DMS79 (cell line): ENCODE measurements at places on chromosomes 2 and 18.

DNA sequence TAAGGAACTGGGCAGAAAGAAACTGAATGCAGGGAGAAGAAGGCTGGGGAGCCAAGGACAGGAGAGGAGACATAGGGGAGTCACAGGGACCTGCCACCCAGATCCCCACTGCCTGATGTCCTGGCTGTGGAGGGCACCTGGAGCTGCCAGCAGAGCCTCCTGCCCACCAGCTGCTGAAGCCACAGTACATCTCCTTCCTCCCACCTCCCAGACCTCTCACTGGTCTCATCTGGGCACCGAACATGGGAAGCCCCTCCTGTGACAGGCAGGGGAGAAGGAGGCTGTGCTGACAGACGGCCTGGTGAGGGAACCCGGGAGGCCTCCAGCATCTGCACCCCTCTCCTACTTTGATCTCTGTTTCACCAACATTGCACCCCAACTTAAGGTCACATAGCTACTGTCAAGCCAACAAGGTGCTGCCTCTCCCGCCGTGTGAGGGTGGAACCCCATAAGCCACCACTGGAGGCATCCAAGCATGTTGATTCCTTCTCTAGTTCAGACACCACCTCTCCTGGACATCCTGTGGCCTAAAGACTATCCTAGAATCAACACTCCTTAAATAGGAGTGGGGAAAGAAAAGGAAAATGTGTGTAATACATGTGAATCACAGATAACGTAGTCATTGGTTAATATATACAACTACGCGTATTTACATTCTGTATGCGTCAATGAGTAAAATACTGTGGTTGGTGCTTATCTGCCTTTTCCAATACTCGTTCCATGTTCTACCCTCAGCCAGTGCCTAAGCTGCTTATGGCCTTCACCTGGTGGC lies 3.5 kb upstream of the RNPEPL1 start:
- no peak for DNase-seq

GRCh38 chr2:94984964-94985575 lies 40.4 kb upstream of the MAL start:
- no peak for DNase-seq

DNA sequence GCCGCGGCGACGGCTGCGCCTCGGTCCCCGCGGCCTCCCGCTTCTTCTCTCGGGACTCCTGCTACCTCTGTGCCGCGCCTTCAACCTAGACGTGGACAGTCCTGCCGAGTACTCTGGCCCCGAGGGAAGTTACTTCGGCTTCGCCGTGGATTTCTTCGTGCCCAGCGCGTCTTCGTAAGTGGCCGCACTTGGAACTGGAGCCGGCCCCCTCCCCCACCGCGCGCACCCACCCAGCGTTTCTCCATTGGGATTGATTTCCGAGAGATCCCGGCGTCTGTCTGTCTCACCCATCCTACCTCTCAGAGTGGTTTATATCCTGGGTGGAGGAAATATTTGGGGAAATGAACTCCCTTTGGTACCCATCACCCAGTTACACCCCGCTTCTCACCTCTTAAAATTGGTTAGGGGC lies 498 bp downstream of the ITGAV start:
- DNase-seq = no peak

- no peak for DNase-seq
Measured at GRCh38 chr2:44942304-44943030, 965 bp downstream of the SIX3 start.

DNA sequence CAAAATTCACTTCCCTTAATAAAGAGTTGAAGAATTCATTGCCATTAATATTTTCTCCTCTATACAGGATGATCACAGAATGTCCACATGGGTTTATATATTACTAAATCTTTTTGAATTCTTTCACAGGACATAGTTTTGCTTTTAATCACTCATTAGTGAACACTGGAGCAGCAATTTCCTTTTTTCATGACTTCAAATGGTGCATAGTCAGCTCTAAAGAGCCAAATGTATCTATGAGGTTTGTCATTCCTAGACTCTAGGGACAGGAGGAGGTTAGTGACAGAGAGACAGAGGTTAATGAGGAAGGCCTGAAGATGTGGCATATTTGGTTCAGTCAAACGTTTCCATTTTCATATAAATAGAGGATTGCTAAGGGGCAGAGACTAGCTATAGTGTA lies 111.8 kb downstream of the FSHR start:
- no peak for DNase-seq

GRCh38 chr2:44638649-44639048 lies 276.9 kb downstream of the CAMKMT start:
- DNase-seq = no peak

GRCh38 chr18:32919799-32920198 lies 147.0 kb upstream of the KLHL14 start:
- no peak for DNase-seq

- DNase-seq = no peak
Measured at GRCh38 chr18:2545155-2545554, 26.1 kb downstream of the METTL4 start.
